ENCODE measurements at places on chromosomes 5 and 9.

DNA sequence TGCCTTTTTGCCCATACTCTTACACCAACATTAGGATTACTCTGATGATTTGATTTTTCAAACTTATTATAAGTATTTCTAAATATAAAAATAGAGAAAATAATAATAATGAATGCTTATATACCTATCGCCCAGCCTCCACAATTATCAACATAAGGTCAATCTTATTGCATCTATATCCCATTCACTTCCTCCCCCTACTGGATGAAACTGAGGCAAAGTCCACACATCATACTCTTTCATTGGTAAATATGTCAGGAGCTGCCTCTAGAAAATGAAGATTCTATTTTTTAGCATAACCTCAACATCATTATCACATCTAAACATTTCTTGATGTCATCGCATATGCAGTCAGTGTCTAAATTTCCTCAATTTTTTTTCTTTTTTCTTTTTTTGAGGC lies 44.3 kb downstream of the SH3RF2 start:
- H3K36me3 ChIP-seq = no peaks in the 10 kb centered on the region
- no peak overlapping the region for H3K27ac ChIP-seq
- no peak for DNase-seq
- H3K27me3 ChIP-seq = no peaks in the 10 kb centered on the region

DNA sequence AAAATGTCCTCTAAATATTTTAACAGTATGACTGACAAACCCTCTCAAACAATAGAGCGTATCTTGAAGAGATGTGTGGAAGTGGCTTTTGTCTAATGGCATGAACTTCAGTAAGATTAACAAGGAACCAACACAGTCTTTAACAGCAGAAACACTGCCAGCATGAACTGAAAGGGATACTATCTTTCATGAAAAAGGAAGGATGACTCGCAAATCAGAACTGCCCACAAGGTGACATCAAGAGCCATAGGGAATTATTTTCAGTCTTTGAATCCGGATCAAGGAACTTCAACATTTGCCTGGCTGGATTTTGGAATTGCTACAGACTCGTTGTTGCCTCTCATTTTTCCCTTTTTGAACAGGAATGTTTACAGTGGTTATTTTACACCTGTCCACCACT lies 5.1 kb upstream of the HEXB start:
- no peaks in the 10 kb centered on the region for H3K36me3 ChIP-seq
- no peak overlapping the region for H3K27ac ChIP-seq
- DNase-seq = no peak
- H3K27me3 ChIP-seq = peaks cover 8% of the 10 kb centered on the region

DNA sequence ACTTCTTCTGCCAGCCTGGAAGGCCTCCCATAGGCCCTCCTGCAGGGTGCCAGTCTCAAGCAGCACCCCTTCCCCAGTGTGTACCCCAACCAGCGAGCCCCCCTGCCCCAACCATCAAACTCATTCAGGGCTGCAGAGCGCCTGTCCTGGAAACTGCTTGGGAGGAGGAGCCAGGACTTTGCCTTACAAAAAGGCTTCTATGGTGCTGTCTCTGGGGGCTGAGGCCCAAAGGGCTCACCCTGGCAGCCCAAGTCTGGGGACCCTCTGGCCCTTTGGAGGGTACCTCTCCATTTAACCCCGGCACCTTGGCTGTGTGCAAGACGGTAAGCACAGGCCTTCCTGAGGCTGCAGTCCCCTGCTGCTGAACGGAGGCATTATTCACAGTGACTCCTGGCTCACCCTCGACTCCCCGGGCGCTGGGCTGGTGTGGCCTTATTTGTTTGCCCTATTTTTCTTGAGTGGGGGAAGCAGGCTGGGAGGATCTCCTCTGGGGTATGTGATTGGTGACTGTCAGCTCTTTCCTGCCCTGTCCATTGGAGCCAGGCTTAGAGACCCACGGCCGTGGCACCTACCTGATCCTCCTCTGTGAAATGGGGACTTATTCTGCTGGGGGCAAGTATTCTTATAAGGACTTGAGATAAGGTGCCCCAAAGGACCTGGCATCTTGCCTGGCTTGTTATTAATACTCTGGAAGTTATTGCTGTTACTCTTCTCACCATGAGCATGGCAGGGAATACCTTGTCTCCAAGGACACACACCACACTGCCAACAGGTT lies 5.8 kb downstream of the LMX1B start:
- peaks cover 15% of the 10 kb centered on the region for H3K4me1 ChIP-seq
- no peak for DNase-seq
- H3K4me3 ChIP-seq = no peak overlapping the region
- H3K36me3 ChIP-seq = no peaks in the 10 kb centered on the region

GRCh38 chr9:100063185-100063584 lies 35.6 kb downstream of the ERP44 start:
- no peak overlapping the region for H3K4me3 ChIP-seq
- no peak for DNase-seq
- peaks cover 52% of the 10 kb centered on the region for H3K4me1 ChIP-seq
- H3K36me3 ChIP-seq = peaks cover 12% of the 10 kb centered on the region
- H3K27ac ChIP-seq = no peak overlapping the region

- no peak for DNase-seq
- H3K4me3 ChIP-seq = no peak overlapping the region
- no peaks in the 10 kb centered on the region for H3K4me1 ChIP-seq
- no peaks in the 10 kb centered on the region for H3K27me3 ChIP-seq
- H3K36me3 ChIP-seq = no peaks in the 10 kb centered on the region
These were observed 966.3 kb upstream of the C9orf72 start for GRCh38 chr9:28539434-28540070.

- no peak within 1 kb of the TSS for H3K4me3 ChIP-seq
- H3K36me3 ChIP-seq = peaks cover 22% of the 10 kb centered on the region
- DNase-seq = no peak
- no peaks in the 10 kb centered on the region for H3K4me1 ChIP-seq
- H3K27me3 ChIP-seq = peaks cover 17% of the 10 kb centered on the region
These were observed at the start of gene PCDHB15 for GRCh38 chr5:141245250-141245717. Gene PCDHB15, plus strand, starts transcription at chr5:141245395. Its CDS starts 184 bp downstream, at chr5:141245579.

- no peak overlapping the region for H3K27ac ChIP-seq
- no peak overlapping the region for H3K4me3 ChIP-seq
- no peaks in the 10 kb centered on the region for H3K36me3 ChIP-seq
- no peaks in the 10 kb centered on the region for H3K27me3 ChIP-seq
- no peak for DNase-seq
These were observed 159.2 kb downstream of the SNX18 start for GRCh38 chr5:54676481-54677340.

- no peak for DNase-seq
- H3K27ac ChIP-seq = no peak overlapping the region
- no peaks in the 10 kb centered on the region for H3K4me1 ChIP-seq
- H3K4me3 ChIP-seq = no peak overlapping the region
- no peaks in the 10 kb centered on the region for H3K27me3 ChIP-seq
- H3K36me3 ChIP-seq = peaks cover 70% of the 10 kb centered on the region
These were observed 8.5 kb upstream of the MRNIP start for GRCh38 chr5:179867079-179867465.

GRCh38 chr9:88173378-88173999 lies 35.2 kb upstream of the SPATA31C2 start:
- H3K27me3 ChIP-seq = no peaks in the 10 kb centered on the region
- no peak for DNase-seq

DNA sequence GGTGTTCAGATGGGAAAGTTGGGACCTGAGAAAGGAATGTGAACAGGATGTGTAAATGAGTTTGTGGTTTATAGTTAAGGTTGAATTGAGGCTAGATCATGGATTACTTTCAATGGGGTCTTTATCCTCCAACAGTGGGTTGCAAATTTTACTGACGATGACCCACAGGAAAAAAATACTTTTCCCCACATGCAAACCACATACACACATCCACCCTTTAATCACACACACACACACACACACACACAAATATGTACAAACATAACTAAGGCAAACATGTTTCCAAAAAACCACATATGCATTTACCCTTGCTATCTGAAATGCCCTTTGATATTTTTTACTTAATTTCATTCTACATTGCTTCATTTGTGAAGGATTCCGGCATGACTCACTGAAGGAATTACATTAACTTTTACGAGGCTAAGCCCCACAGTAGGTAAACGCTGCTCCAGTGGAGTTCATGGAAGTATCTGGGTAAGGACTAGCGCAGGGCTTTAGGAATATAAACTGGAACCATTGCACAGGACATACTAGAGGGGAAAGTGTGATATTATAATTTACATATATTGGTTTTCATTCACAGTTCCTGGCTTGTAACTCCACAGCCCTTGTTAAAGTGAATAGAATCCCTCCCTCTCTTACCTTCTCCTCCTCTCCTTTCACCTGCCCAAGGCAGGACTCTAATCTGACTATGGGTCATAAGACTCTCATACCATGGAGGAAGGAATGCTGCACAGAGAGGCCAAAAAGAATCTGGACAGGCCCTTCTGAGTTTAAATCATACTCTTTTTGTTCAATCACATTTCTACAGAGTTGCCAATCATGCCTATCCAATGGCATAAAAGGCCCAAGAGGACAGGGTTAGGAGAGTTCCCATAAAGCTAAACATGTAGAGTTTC lies 8.5 kb upstream of the SPEF2 start:
- no peaks in the 10 kb centered on the region for H3K27me3 ChIP-seq
- H3K4me3 ChIP-seq = no peak overlapping the region
- H3K36me3 ChIP-seq = no peaks in the 10 kb centered on the region
- H3K4me1 ChIP-seq = no peaks in the 10 kb centered on the region
- H3K27ac ChIP-seq = no peak overlapping the region

- H3K4me1 ChIP-seq = no peaks in the 10 kb centered on the region
- no peak for DNase-seq
- H3K27ac ChIP-seq = no peak overlapping the region
- H3K4me3 ChIP-seq = no peak overlapping the region
- no peaks in the 10 kb centered on the region for H3K36me3 ChIP-seq
- no peaks in the 10 kb centered on the region for H3K27me3 ChIP-seq
These were observed 138.7 kb upstream of the GHR start for GRCh38 chr5:42284584-42284983.

DNA sequence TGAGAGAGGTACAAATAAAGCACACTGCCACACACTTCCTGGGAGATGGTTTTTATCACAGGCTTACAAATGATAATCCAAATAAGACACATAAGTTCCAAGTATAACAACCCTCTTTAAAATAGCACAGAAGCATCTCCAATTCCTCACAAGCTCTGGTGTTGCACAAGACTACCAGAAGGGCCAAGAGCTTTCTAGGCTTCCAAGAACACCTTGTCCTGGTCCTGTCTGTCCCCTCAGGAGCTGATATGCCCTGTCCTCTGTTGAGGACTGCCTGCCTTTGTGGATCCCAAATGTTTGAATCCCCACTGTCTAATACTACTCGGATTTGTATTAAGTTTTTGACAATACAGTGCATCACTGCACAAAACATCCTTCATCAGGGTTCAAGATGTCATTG lies 110.1 kb downstream of the SPOCK1 start:
- H3K4me3 ChIP-seq = no peak overlapping the region
- H3K4me1 ChIP-seq = no peaks in the 10 kb centered on the region
- H3K27ac ChIP-seq = no peak overlapping the region
- no peaks in the 10 kb centered on the region for H3K36me3 ChIP-seq
- peaks cover 2% of the 10 kb centered on the region for H3K27me3 ChIP-seq

DNA sequence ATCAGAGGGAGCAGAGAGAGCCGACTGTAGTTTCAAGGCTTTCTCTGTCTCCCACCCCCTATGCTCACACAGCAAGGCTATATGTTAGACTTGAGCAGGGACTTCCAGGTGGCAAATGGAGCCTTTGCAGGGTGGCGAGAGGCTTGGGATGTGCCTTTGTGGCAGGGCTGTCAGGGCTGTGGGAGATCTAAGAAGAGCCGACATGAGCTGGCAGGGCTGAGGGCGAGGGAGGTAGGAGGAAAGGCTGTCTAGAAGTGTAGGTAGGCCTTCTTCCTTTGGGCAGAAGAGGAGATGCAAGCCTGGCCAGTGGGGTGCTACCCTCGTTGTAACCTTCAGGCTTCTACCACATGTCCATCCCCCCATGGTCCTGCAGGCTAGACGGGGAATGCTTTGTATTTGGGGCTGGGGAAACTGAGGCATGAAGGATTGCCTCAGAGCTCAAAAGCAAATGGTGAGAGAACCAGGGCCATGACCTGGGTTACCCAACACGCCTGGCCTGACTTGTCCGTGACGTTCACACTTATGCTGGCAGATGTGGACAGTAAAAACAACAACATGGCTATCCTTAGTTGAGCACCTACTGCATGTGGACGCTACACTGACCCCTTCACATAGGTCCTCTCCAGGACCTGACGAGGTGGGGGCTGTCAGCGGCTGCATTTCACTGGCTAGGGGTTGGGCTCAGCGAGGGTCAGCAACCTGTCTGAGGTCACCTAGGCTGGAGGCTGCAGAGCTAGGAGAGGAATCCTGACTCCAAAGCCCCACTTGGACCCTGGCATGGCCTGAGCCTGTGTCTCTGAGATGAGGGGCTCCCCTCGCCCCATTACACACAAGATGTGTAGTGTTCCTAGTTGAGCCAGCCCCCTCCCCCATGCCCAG lies 15.3 kb downstream of the CXXC5 start:
- peak overlapping the region; percentile 96 for H3K27ac ChIP-seq
- H3K4me1 ChIP-seq = peaks cover 91% of the 10 kb centered on the region
- H3K4me3 ChIP-seq = peak overlapping the region; percentile 52
- H3K36me3 ChIP-seq = peaks cover 6% of the 10 kb centered on the region

GRCh38 chr9:106830527-106831150 lies 32.3 kb upstream of the ZNF462 start:
- no peak for DNase-seq
- H3K27ac ChIP-seq = no peak overlapping the region
- H3K4me3 ChIP-seq = no peak overlapping the region
- no peaks in the 10 kb centered on the region for H3K4me1 ChIP-seq
- H3K27me3 ChIP-seq = no peaks in the 10 kb centered on the region

Data from activated B cell treated with CpG ODN at 0.5 μM for 24 hours (primary cell).